ENCODE measurements at places on chromosomes 12 and 14.

- DNase-seq = no peak
Observed at GRCh38 chr12:45975506-45975905, 14.9 kb downstream of the SCAF11 start.

DNA sequence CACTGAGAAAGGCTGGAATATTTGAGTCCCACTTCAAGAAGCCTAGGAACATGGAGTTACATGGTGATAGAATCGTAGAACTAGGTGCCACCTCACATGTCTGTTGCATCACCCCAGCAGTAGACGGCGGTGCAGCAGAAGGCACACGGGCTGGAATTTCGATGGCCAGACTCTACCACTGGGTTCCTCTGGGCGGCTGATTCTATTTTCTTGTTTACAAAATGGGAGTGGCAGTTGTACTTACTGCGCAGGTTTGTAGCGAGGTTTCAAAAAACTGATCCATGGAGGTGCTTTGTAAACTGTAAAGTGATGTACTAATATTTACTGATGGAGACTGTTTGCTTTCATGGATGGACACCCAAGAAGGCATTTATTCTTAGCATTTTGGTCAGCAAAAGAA, 45.7 kb downstream of the WDR20 start:
- DNase-seq = no peak

DNA sequence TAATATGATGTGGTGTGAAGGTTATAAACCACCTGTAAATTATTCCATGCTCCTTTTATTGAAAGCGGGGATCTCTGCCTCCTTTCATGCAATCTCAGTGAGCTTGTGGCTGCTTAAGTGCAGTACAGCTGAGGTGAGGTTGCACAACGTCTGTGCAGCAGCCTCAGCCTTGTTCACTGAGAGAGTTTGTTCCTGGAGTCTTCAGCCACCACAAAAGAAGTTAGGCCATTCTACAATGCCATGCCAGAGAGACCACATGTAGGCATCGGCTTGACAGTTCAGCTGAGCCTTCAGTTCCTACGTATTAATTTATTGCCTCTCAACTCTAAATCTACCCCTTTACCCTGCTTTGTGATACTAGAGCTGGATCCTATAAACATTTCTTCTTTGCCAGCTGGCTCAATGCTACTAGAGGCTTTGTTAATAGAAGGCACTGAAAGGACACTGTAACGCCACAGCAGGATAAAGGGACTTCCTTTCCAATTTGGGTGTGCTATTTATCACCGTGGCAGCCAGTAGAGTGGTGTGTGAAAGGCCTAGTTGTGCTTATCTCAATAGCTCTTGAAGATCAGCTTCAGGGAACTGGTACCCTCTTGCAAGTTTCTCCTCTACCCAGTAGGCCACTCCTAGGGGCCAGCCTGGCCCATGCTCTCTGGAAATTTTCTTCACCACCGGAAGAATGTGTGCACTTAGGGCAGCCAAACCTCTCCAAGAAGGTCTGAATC, 337.7 kb downstream of the IPO8 start:
- DNase-seq = no peak

- DNase-seq = no peak
Observed at GRCh38 chr12:16297521-16297920, 20.0 kb upstream of the SLC15A5 start.

GRCh38 chr14:37384870-37385596, 187.3 kb downstream of the MIPOL1 start:
- DNase-seq = no peak

- DNase-seq = no peak
Observed at GRCh38 chr12:57094208-57095160, 5.6 kb downstream of the NAB2 start.

DNA sequence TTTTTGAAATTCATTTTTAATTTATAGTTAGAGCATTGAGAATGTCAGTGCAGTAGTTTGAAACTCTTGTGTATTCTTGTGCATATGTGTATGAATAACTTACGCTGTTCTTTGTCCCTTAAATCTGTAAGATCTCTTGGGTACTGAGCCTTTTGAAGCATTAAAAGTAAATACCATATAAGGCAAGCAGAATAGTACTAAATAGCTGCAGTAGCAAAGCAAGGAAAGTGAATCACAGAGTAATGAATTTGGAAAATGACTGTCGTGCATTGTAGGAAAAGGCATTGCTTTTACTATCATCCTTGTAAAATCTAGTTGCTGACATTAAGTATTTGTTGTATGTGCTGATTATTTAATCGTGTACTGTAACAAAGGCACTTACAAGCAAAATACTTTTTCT, 12.1 kb downstream of the CNOT2 start:
- no peak for DNase-seq

- no peak for DNase-seq
Observed at GRCh38 chr14:95199298-95199983, 42.1 kb upstream of the DICER1 start.

DNA sequence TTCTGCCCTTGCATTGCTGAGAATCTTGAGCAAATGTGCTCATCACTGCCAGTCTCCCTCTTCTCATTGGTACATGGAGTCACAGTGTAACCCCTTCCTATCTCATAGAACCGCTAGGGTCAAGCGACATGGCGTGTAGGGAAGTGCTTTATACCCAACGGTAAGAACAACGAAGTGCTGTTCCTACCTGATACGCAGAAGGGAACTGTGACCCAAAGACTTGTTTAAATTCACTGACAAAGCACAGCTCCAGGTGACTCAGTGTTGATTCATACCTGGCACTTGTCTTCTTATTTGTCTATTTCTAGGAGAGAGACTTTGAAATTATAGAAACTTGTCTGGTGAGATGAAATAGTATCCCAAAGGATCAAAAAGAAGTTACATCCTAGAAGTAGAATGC, 53.7 kb downstream of the FBXL14 start:
- DNase-seq = no peak

DNA sequence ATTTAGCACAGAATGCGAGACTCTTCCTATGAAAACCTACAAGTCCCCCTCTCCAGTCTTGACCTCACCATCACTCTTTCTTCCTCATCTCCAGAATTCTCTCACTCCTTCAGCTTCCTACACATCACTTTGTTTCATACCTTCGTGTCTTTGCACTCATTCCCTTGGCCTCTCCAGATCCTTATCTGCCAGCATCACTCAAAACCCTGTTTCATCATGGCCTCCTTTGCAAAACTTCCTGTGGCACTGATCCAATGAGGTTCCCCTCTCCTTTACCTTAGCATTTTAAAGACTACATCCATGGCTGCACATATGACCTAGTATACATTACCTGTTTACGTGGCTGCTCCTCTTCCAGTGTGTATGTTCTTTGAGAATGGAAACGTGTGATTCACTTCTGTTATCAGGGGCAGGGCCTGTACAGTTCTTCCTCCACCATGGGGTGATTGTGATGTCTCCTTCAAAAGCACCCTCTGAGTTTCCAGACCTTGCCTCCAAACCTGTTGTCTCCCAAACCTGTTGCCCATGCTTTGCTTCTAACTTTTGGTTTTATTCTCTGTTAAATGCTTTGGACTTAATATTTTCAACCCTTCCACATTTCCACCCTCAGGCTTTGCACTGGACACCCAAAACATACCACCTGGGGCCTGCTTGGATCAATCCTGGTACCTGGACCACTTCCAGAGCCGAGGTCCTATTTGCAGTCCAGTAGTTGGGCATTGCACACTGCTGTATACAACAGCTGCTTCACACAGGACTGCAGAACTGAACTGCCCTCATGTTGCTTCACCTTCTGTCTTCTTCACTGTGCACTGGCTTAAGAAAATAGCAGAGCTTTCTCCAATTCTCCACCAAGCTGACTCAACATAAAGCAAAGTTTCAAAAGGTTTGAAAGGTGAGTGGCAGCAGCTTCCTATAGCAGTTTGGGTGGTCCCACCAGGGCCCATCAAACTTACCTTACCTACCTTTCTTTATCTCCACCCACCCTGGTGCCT, 131.7 kb downstream of the LLPH start:
- no peak for DNase-seq

- no peak for DNase-seq
Observed at GRCh38 chr12:26723379-26724308, 109.3 kb downstream of the ITPR2 start.

DNA sequence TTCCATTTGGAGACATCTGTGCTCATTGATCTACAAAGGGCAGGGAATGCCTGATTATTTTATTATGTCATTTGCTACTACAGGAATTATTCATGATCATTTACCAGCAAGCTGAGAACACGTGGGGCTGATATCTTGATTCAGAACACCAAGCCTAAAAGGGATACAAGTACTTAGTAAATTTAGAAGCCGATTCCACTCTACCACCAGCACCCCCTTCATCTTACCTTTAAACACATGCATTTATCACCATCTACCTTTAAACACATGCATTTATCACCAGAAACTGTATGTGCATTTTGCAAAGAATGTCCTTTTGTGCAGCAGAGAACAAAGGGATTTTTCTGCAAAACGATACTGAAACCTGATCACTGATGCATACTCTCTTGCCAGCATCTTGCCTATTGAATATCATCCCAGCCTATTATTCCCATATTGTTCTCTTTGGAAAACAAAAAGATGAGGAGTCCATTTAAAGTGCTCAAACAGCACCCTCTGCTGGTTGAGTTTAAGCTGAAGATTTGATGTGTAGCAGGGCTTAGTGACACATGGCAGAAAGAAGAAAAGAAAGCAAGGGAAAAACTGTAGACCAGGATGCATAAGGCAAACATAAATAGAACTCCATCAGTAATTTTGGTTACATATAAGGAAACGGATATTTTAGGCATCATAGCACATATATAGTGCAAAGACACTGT, 132.6 kb upstream of the PLEKHG7 start:
- peak; percentile 66 for DNase-seq

- DNase-seq = peak; percentile 33
Observed at GRCh38 chr12:103680591-103681141, 93.6 kb downstream of the STAB2 start.

DNA sequence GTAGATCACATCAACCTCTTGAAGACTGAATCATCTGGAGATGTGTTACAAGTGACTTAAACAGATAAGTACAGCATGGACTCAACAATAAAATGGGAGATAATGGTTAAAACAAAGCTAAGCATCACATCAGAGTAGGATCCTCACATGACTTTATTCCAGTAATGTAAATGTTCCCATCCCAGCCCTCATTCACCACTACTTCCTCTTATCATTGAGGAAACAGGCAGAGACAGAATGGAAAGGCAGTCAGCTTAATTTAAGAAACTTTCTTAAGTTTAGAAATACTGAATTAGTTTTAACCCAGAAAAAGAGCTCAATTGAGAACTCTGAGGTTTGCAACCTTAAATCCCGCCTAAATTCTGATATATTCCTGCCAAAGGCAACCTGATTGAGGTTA, 1.2 kb upstream of the ALG10 start:
- DNase-seq = no peak

- no peak for DNase-seq
Observed at GRCh38 chr12:93025145-93026103, 96.3 kb upstream of the EEA1 start.

DNA sequence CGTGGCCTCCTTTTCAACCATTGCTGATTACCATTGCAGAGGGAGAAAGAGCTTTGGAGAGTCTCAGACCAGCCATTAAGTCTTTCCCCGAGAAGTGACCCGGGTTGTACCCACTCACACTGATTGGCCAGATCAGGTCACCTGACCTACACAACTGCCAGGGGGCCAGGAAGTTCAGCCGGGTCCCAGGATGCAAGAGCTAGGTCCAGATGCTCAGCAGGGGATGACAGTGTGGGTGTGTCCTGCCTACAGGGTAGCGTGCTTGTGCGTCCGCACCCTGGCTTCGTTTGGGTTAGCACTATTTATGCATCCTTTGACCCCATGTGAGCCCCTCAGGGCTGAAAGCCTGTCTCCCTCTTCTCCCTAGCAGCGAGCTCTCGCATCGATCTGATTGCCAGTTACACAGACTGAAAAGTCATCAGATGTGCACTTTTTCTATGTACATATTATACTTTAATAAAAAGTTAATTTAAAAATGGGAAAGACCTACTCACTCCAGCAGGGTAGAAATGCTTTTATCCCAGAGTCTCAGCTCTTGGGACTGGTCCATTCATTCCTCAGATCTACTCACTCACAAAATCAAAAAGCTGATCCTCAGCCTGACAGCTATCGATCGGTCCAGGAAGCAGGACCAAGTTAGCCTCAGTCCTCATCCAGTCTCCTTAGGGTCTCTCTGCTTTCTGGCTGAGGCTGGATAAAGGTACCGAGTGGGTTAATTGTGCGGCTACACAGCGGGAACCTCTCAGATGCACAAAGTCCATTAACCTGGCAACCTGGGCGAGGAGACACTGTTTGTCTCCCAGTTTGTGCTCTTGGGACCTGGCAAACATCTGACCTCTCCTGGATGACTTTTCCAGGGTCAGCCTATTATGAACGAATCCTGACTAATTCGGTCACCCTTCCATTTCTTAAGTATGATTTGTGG, 68.0 kb downstream of the SERPINA3 start:
- DNase-seq = peak; percentile 46

GRCh38 chr12:15846887-15847286, 35.3 kb upstream of the STRAP start:
- peak; percentile 68 for DNase-seq

Data from femur (tissue), 1 donor.